ENCODE measurements at places on chromosomes 7 and 10.

GRCh38 chr10:92493362-92493761, 80.5 kb downstream of the IDE start:
- no peak for DNase-seq

- DNase-seq = no peak
Observed at GRCh38 chr7:105003275-105003674, 10.7 kb upstream of the KMT2E start.

- DNase-seq = no peak
Observed at GRCh38 chr10:126634347-126634746, 36.1 kb downstream of the C10orf90 start.

DNA sequence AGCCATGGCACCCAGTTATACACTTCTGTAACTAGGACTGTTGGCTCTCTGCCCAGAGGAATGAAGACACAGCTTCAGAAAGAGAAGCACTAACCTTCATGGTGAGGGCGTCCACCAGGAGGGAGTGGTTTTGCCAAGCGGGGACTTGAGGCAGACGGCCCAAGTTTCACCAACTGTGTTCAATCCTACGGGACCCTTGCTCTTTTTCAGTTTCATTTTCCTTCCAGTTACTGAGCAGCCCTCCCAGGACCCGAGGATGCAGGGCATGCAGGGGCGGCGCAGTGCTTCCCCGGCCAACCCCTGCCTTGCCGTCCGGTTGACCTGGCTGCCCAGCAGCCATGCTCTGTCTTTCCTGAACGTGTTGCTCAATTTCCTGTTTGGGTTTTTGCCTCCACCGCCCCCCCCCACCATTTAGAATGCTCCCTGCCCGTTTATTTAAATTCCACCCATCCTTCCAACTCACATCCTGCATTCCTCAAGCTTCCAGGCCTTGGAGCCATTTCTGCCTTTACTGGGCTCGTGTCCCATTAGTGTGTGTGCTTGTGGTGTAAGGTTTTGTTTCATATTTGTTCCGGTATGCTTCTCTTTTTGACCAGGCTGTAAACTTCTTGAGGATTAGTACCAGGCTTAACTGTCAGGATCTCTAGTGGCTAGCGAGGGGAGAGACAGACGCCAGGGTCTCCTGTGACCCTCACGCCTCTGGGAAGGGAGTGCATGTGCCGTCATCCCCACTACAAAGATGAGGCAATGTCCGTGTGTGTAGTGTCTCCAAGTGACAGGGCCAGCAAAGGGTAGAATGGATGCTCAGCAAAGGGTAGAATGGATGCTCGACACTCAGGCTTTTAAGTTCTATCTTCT, 31.6 kb downstream of the IL15RA start:
- no peak for DNase-seq

- DNase-seq = no peak
Observed at GRCh38 chr10:19775296-19775695, 40.9 kb upstream of the PLXDC2 start.

GRCh38 chr7:20647036-20647435, 31.6 kb downstream of the ABCB5 start:
- DNase-seq = no peak

DNA sequence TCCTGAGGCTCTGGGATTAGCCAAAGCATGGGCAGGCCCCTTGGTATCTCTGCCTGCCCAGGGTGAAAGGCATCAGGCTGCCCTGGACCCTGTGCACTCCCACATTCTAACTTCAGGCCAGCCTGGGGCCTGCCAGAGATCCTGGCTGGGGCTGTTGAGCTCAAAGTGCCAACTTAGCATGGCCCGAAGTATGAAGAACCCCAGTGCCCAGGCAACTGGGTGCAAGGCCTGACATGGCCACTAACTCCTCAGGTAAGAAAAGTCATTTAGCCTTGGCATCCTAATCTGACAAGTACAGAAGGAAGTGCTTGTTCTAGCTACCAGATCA, 43.2 kb downstream of the FAM53B start:
- no peak for DNase-seq

DNA sequence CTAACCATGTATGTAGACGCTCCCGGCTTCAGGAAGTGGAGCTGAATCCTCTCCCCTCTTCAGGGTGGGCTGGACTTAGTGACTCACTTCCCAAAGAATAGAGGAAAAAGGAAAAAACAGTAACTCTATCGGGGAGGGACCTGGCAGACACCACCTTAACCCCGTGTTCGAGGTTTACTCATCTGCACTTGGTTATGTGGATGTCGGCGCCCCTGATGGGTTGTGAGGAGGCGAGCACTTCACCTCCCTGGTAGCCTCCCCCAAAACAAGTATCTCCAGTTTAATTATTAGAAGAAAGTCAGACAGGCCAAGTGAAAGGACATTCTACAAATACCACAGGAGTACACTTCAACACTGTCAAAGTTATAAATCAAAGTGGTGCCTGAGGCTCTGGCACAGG, 559.7 kb downstream of the TCERG1L start:
- no peak for DNase-seq

GRCh38 chr10:124333931-124334330, 84.8 kb downstream of the OAT start:
- DNase-seq = no peak

- no peak for DNase-seq
Observed at GRCh38 chr7:80722616-80723195, 84.3 kb downstream of the CD36 start.

GRCh38 chr7:77456696-77457095, 40.5 kb upstream of the GSAP start:
- no peak for DNase-seq

- DNase-seq = no peak
Observed at GRCh38 chr7:112395893-112396292, 54.4 kb upstream of the IFRD1 start.

DNA sequence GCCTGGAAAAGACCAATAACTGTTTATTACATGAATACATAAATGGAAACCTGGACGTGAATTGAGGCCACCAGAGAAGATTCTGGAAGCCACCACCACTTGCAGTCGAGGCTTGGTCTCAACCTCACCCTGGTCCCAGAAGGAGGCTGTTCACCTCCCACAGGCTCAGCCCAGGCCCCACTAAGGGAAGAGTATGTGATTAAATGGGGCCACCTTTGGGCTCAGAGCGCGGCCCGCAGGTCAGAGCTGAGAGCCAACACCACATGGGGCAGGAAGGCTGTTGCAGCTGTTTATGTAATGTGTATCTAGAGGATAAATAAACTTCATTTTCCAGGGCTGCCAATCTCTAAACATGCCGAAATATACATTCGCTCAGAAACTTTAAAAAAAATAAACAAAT, 17.6 kb upstream of the FGFR2 start:
- no peak for DNase-seq

DNA sequence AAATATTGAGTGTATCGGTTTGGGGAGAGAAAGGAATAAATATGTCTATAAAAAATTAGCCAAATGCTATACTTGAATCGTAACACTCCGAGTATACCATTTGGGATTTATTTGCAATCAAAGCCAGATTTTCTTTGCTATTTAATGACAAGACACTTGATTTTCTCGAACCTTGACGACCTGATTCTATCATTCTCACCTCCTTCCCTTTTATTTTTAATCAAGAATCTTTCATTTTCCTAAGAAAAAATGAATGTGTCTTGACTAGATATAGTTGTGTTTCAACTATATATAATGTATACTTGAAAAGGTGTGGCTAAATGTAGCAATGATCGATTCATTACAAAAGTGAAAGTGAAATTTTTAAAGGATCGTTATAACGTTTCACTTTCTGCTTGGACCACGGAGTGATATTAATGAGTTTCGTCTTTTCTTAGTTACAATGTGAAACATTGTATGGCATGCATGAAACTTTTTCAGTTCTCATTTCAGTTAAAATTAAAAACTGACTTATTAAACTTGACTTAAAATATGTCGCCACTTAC, 562 bp downstream of the NUB1 start:
- DNase-seq = no peak

DNA sequence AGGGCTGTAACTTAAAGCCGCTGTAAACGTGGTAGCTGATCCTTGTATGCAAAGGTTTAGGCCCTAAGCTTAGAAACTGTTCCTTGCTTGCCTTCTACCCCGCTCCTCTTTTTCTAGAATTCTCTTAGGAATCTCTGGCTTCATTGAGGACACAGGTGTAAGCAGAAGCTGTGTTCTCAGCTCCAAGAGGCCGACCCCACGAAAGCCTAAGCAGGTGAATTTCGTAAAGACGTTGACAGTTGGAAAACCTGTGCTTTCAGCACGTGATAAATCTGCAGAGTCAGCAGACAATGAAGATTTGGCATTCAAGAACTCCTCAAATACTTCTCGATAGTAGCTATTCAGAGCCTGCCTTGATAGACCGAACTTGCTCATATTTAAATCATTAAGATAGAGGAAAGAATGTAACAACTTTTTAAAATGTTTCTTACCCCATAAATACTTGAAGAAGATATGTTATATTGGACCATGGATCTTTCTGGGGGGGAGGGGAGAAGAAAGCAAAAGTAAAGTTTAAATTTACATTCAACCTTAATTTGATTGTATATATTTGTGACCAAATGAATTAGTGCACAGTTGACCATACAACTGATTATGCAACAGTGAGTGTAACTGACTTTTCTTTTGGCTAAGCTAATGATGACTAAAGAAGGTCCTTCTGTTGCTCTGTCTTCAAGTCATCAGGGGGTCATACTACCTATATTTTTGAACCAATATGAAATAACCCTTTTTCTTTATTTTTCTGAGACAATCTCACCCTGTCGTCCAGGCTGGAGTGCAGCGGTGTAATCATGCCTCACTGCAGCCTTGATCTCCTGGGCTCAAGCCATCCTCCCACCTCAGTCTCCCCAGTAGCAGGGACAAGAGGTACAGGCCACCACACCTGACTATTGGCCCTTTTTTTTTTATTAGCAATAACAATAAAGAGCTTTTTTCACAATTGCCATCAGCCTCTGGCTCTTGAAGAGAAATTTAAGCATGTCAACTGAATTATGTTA, 1.2 kb upstream of the GDI2 start:
- DNase-seq = no peak

DNA sequence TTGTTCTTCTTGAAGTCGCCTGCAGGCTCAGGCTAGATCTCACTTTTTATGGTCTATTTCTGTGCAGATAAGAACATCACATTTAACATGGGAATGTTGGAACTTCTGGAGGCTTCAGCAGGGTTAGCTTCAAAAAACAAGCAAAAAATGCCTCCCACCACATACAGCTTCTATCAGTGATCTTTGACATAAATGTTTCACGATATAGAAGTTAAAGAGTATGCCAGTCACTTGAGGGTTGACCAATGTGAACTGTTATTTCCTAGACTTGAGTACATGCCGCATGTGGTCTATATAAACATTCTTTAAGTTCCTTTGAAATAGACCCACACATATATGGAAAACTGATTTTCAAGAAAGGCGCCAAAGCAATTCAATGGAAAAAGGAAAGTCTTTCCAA, 219.2 kb upstream of the KLF14 start:
- no peak for DNase-seq

- no peak for DNase-seq
Observed at GRCh38 chr10:116300542-116300941, 23.7 kb upstream of the CCDC172 start.

DNA sequence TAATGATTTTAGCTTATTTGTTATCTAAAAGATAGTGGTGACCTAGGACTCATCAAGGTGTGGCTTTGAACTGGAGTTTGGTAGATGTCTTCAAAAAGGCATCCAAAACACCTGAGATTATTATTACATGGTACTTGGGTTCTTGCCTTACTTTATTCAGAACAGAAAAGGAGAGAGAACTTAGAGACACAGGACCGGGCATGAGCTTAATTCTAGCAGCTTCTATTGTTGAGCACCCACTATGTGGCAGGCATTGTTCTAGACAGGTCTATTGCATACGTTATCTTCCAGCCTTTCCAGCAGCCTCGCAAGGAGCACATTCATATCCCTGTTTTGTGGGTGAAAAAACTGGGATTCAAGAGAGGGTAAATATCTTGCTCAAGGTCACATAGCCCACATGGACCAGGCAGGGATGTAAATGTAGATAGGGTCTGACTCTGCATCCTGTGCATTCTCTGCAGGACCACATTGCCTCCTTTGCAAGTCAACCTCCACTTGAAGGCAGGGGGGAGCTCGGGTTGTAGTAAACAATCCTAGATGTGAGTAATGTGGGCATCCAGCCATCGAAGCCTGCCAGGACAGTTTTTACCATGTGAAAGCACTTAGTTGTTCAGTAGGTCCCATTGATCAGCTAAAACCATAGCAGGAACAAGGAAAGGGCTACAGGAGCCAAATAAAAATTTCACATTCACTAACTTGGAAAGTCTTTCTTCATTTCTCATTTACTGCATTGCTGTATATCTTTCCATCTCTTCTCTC, 551.4 kb downstream of the LRMDA start:
- no peak for DNase-seq

DNA sequence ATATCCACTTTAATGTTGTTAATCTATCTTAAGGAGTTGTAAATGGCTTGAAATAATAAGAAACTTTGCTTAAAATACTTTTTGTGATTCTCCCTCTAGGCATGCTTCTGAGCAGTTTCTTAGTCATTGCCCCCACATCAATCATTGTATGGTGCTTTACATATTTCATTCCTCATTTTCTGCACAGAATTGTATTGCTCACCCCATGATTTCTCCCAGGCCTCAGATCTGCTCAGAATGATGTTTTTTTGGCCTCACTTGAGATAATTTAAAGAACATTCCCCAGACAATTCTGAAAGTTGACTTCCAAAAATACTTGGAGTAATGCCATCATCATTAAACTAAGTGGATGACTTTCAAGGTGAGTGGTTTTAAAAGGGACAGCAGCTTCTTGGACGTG, 82.1 kb upstream of the PRPS1L1 start:
- DNase-seq = no peak

DNA sequence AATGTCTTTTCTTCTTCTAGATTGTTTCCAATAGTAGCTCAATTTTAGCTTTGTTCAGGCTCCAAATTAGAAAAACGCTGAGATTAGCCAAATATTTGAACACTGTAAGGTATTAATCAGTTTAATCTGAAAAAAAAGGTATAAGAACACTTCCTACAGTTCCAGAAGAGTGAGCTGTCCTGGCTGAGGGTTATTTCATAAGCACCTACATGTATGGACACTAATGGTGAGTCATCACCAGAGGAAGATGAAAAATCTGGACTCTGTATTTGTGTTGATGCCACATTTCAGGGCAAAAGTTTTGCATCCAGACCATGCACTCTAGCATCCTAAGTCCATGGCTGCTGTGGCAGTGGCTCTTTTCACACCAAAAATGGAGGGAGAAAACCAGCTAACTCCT, 189.5 kb downstream of the ANKRD30A start:
- no peak for DNase-seq

DNA sequence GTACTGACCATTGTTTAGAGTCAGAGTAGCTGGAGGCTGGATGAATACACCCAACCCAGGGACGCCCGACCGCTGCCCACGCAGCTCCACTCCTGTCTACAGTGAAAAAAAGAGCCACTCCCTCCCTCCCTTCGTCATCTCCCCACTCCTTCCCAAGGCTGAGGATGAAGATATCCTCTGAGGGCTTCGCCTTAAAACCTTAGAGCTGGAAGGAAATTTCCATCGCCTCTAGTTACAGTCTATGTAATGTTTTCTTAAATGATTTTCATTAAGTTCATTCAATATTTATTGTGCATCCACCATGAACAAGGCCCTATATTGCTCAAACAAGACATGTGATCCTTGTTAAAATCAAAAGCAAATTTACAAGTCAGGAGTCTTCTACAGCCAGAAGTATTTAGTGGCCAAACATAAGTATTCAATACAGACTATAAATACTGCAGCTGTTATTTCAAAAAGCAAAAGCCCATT, 11.3 kb upstream of the SLIT1 start:
- no peak for DNase-seq
